GM12891 (cell line): ENCODE measurements at places on chromosomes 3 and 15.

- no peak for DNase-seq
These were observed 317.4 kb downstream of the FHIT start for GRCh38 chr3:60933824-60934223.

DNA sequence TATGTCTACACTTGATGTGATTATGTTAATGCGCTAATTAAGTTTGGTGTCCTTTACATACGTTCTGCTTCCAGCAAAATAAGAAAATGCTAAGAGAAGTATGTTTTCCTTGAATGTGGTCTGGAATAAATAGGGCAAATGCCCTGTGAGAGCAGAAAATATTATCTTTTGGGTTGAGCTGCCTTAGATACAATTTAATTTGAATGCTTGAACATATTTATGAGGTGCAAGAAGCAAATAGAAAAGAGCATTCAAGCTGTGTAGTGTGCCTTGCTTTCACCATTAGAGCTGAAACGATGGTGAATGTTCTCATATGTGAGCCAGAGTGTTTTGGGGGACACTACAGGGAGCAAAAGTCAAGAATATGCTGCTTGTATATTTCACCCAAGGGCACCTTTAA is 15.9 kb upstream of the ARNT2 start:
- DNase-seq, result no peak

- no peak for DNase-seq
These were observed 1.0 kb upstream of the IGF2BP2 start for GRCh38 chr3:185825639-185826481.

DNA sequence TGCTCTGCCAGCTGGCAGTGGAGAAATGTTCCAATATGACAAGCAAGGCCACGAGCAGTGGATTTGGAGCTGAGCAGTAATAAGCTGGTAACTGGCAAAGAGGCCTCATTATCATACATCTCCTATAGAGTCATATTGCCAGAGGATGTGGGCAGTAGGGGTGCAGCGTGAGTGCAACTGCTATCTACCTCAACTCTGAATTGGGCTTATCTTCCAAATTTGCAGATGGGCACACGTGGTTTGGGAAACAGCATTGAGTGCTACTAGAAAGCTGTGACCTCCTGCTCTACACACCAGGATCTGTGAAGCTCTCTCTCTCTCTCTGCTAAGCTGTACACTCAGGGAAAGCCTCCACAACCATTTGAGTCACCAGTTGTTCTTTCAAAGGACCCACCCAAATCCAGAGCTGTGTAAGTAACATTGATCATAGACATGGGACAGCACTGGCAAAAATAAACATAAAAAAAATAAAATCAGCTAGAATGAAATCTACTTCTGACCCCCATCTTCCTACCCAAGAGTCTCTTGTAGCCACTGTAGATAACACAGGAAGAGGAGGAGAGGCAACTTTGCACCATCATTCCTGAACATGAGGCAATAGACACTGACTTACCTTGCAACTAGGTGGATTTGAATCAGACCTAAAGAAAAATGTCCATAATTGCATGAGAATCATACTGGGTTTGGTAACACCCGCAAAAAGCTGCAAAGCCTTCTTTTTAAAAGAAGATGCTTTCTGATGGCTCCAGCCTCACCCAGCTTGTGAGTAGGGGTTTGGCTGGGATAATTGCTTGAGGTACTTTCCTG is 82.9 kb upstream of the THBS1 start:
- DNase-seq, result no peak

- DNase-seq, result no peak
These were observed 40.9 kb upstream of the RYK start for GRCh38 chr3:134291319-134292254.

DNA sequence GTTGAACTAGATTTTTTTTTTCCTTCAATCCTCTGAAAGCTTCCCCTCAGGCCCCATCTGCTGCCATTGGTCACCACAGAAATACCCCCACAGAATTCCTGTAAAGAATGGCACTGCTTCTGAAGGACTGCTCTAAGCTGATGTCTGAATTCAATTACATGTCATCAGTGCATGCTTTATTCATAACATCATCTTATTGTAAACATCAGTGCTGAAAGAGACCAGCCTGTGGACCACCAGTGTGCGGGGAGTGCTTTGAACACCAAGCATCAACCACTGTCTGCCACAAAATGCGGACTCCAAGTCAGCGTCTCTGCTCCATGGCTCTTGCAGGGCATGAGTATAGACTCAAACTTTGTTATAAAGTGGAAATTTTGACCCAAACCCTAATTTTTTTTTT is 11.6 kb downstream of the PHLDB2 start:
- DNase-seq, result no peak

DNA sequence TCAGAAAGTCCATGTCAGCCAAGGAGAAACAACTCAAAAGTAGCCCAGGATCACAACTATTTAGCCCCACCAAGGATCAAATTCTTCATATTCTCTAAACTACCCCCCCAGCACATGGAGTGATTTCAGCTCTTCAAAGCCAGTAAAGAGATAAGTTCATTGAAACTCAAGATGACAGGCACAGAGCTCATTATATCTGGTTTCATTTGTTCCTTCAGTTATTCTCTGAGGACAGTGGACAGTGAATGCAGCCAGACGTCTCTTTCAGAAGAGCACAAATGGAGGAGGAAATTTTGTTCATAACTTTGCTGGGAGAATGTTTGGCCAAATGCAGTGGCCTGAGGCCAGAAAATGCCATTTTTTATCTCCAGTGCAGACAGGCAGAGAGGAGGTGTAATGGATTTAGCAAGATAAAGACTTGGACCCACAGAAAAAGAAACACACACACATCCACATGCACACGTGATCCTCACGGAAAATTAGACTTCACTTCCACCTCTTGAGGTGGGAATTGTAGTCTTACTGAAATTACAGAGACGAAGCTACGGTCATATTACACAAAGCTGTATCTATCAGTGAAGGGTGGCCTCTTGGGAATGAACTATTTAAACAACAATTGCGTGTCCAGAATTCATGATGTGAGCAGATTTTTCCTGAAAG is 64.6 kb downstream of the HES1 start:
- DNase-seq, result no peak

- DNase-seq, result no peak
These were observed 30.2 kb downstream of the PML start for GRCh38 chr15:74024687-74025086.

GRCh38 chr3:169818316-169818715 is 5.6 kb upstream of the LRRC34 start:
- no peak for DNase-seq

GRCh38 chr3:172903642-172904320 is 153.3 kb downstream of the ECT2 start:
- DNase-seq, result no peak

GRCh38 chr3:101262393-101263240 is 57.8 kb downstream of the IMPG2 start:
- no peak for DNase-seq

DNA sequence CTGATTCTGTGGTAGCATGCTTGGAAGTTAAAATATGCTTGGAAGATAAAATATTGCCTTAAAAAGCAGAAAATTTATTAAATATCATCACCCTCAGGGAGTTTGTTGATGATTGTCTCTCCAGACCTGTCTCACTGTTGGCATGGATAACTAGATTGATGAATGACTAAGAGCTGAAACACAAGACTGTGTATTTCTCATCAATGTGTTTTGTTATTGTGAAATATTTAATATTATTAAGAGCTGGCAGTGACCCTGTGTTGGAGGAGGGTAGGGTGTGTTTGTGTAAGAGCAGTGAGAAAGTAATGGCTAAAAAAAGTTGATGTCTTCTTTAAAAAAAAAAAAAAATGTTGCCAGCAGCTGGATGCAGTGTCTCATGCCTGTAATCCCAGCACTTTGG is 82.2 kb downstream of the ITPR1 start:
- no peak for DNase-seq

DNA sequence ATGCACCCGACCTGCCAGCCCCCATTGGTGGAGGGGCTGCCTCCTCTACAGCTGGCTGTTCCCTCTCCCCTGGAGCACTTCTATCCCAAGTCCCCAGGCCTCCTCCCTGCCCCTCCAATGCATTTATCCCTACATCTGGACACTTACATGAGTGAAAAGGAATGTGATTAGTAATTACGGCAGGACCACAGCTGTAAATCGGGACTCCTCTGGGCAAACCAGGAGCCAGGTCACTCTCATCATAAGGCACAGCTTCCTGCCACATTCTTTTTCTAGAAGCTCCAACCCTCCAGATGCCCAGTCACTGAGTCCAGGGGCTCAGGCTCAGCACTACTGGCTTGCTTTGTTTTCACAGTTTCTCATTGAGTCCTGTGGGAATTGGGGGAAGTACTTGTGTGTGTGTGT is 54.3 kb downstream of the IL20RB start:
- no peak for DNase-seq

DNA sequence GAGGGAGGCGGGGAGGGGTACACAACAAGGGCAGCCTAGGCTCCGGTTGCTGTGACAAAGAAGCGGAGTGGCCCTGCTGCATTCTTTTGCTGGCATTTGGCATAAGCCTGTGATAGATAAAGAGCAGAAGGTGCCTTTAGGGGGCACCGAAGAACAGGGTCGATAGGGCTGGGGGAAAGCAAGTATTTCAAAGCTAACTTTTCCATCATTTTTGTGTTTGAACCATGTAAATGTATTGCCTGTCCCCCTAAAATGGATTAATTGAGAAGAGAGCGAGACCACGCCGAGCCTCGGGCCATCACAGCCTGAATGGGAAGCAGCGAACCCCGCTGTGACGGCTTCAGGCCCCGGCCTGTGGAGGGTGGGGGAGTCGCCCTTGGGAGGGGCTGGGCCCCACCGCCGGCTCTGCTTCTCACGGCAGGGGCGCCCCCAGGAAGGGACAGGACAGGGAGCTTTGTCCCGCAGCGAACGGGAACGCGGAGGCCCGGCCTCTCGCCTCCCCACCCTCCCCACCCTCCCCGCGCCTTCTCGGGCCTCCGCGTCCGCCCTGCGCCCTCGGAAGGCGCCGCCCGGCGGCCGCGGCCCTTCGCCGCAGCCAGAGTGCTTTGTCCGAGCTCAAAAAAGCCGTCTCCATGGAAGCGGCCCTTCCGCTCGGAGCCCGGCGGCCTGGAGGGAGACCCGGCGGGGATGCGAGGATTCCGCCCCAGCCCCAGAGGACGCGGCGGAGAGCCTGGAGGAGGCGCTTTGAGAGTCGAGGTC is 32.4 kb upstream of the ALDH1L1 start:
- no peak for DNase-seq

- DNase-seq, result no peak
These were observed 462.1 kb upstream of the CDIN1 start for GRCh38 chr15:36117296-36117787.

DNA sequence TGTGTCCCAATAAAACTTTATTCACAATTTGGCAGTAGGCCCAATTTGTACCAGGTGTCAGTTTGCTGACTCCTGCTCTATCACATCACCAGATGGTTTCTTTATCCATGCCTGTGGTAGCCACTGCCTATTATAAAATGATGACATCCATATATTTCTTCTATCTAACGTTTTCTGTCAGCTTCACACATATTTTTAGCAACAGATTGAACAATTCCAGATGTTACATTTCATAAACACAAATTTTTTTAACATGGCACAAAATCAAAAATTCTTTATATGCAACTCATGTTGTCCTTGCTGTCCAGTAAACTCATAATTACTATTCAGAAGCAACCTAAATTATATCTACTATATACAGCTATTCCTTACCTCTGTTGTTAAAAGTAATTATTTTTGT is 1371.6 kb downstream of the NSUN3 start:
- DNase-seq, result no peak

- DNase-seq, result no peak
These were observed 153.4 kb upstream of the UMPS start for GRCh38 chr3:124576565-124577493.

GRCh38 chr3:143170074-143170473 is 50.5 kb downstream of the CHST2 start:
- no peak for DNase-seq

DNA sequence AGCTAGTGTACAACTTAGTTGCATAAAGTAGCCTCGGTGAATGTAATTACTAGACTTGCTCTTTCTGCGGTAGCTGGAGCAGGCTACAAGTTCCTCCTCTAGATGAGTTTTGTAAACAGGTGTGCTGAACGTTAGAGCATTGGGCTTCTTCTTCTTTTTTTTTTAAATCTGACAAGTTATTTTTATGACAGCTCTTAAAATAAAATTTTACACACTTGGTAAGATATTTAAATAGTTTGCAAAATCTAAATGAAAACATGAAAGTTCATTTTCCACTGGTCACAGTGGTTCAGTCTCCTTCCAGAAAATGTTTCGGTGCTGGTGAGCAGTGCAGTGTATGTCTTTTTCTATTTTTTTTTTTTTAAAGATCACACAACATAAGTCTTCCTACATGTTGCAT is 3.0 kb downstream of the CCR9 start:
- DNase-seq, result no peak

DNA sequence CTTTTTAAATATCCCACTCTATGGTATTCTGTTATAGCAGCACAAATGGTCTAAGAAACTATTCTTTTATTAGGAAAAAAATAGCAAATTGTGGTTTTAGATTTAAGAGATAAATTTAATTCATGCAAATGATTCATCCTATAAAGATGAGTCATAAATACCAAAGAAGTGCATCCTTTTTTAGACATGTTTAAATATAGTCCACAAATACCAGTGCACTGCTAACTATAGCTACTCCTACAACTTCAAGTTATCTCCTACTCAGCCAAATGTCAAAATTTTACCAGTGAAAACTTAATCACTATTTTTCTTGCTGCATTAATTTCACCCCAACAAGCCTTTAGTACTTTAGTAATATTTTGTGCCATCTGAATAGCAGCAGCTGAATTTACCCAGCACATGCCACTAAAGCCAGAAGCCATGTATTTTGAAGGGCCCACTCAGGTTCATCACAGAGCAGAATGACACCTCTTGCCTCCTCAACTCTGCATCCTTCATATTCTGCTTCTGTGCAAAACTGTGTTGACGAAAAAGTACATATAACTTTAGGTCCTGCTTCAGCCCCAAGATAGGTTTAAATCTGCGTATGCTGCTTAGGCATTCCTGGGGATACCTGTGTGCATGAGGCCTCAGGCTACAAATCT is 24.9 kb downstream of the CX3CR1 start:
- DNase-seq, result no peak

GRCh38 chr3:45182915-45183871 is 37.0 kb upstream of the CDCP1 start:
- no peak for DNase-seq

DNA sequence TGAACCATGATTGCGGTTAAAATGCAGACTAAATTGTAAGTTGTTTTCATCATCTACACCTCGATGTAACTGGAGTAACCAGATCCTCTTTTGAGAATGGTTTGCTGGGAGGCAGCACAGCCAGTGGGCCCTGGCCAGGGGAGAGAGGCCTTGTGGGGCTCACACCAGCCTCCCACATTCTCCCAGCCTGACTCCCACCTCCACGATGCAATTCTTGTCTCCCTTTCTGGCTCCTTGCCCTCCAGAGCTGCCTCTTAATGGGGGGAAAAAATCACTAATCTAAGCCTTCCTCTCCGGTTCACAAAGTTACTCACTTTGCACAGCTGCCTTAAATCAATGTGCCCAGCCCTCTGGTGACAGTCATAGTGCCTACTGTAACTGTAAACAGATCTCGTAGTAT is 17.9 kb upstream of the PAQR5 start:
- DNase-seq, result no peak

DNA sequence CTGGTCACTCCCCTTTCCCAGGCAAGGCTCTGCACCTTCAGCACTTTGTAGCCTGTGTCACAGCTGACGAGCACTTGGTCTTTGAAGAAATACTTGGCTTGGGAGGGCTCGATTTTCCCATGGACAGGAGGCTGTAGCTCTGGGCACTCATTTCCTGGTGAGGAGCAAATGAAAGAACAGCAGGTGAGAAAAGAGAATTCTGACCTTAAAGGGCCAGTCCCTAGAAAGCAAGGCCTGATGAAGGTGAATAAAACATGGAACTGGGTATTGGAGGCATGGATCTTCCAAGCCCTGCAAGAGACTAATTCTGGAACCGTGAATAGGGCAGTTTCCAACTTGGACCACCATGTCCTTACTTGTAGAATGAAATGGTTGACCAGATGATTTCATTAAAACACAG is 39.9 kb downstream of the MASP1 start:
- no peak for DNase-seq
